ENCODE measurements at places on chromosomes 16 and 17. TPM values are rescaled to one million over a fixed set of nuclear protein-coding genes. Genes with fewer than 3 reads are reported as not detected.

- H3K27me3 ChIP-seq, result no peaks in the 10 kb centered on the region
- no peaks in the 10 kb centered on the region for H3K36me3 ChIP-seq
- no peak overlapping the region for H3K27ac ChIP-seq
- H3K4me1 ChIP-seq, result no peaks in the 10 kb centered on the region
- no peak for DNase-seq
- H3K4me3 ChIP-seq, result no peak overlapping the region
Observed at GRCh38 chr16:6204945-6205344, 1107.3 kb upstream of the EEF2KMT start.

DNA sequence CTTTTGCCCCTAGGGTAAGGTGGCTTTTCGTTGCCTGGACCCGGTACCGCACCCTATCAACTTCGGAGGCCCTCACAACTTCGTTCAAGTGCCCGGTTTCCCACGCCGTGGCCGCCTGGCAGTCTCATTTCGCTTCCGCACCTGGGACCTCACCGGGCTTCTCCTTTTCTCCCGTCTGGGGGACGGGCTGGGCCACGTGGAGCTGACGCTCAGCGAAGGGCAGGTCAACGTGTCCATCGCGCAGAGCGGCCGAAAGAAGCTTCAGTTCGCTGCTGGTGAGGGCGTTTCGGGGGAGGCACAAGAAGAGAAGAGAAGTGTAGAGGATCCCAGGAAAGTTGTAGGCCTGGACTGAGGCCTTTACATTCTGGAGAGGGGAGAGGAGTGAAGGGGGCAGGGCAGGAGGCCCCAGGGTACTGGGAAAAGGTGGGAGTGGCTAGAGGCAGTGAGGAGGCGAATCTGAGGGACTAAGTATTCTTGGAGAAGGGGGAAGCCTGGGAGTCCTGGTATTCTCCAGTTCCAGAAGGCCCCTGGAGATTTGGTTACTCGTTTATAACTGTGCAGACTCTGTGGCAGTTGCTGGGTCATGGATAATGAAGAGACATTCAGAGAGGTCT is 5.5 kb downstream of the CNTNAP1 start:
- no peak overlapping the region for H3K4me3 ChIP-seq
- peaks cover under 1% of the 10 kb centered on the region for H3K4me1 ChIP-seq
- DNase-seq, result no peak

GRCh38 chr16:53937161-53937880 is 233.4 kb downstream of the FTO start:
- no peaks in the 10 kb centered on the region for H3K36me3 ChIP-seq
- H3K27me3 ChIP-seq, result no peaks in the 10 kb centered on the region
- DNase-seq, result no peak
- H3K27ac ChIP-seq, result no peak overlapping the region
- H3K4me3 ChIP-seq, result no peak overlapping the region

Gene PRSS33
- not detected for total RNA-seq

- no peaks in the 10 kb centered on the region for H3K27me3 ChIP-seq
- no peak for DNase-seq
- H3K27ac ChIP-seq, result peak overlapping the region; percentile 69
Observed at GRCh38 chr17:17754719-17755686, 73.7 kb downstream of the RAI1 start.

DNA sequence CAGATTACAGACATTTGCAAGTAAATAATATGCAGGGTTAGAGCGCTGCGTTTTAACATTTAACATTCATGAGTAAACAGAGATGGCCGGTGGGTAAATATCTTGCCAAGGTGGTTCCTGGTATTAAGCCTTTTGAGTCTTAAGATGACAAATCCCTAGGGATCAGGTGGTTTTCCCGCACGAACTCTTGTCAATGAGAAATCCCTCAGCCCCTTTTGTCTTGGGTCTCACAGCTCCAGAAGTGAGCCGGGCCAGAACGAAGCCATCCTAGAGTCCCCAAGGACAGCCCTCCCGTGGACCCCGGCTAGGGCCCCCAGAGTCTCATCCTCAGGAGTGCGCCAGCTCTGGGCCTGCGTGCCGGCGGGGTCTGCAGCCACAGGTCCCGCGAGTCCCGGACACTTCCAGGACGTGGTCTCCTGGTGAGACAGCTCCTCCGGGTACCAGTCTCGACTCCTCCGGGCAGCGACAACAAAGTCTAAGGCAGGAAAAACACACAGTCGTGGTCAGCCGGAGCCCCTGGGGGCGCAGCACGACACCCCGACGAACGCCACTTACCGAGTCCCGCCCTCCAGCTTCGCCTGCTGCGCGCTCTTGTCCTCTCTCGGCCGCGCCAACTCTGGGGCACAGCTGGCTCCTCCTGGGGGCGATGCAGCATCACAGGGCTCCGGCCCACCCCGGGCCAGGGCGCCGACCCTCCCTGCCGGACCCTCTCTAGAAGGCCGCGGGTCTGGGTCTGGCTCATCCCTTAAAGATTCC is 13.3 kb downstream of the MIS12 start:
- no peaks in the 10 kb centered on the region for H3K36me3 ChIP-seq
- H3K4me3 ChIP-seq, result peak overlapping the region; percentile 64
- DNase-seq, result no peak
- H3K4me1 ChIP-seq, result peaks cover 7% of the 10 kb centered on the region

DNA sequence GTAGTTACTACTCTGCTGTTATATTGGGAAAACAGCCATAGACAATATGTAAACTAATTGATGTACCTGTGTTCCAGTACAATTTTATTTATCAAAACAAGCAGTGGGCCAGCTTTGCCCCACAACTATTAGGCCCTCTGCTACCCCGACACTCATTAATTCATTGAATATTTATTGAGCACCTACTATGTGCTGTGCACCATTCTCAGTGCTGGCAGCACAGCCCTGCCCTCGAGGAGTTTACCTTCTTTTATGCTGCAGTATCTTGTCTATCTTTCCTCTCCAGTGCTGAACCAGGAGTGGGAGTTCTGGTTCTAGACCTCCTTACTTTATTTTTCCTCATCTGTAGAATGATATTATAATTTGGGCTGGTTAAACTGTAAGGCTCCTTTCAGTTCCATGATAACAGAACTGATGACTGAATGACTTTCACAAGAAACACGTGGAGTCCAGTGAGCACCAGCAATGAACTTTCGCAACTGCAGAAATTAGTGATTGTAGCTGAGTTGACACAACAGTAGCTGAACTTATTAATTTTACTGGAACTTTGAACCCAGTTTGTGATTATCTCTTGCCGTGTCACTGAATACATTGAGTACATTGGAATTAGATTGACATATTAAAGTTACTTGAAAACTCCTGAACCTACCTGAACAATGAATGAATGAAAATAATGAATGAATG is 2.4 kb downstream of the GOSR2 start:
- H3K4me1 ChIP-seq, result peaks cover 51% of the 10 kb centered on the region
- DNase-seq, result no peak
- no peaks in the 10 kb centered on the region for H3K36me3 ChIP-seq
- H3K27me3 ChIP-seq, result no peaks in the 10 kb centered on the region

Gene TMEM114
- total RNA-seq, result not detected

DNA sequence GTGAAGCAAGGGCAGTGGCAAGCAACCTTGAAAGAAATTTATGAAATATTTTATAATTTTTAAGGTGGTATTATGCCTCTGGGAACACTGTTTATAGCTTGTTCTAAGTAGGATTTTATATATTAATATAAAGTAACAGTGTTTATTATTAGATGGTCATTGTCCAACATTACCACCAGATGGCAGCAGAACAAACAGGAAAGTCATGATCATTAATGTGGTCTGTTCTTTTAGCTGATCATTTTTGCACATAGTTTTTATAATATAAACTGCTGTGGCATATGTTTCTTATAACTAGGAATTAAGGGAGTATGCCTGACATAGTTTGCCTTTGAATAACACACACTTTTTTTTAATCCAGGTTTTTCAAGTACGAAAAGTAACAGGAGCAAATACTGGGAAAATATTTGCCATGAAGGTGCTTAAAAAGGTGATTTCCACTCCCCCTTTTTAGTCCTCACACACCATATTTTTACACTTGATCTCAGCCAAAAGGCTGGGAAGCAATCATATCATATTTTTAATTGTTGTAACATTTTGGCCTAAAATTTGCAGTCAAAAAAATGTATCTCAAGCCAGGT is 21.4 kb downstream of the RPS6KB1 start:
- H3K4me3 ChIP-seq, result no peak overlapping the region
- peaks cover 6% of the 10 kb centered on the region for H3K4me1 ChIP-seq
- no peak overlapping the region for H3K27ac ChIP-seq
- no peak for DNase-seq
- H3K36me3 ChIP-seq, result no peaks in the 10 kb centered on the region

- H3K27me3 ChIP-seq, result no peaks in the 10 kb centered on the region
- H3K4me1 ChIP-seq, result no peaks in the 10 kb centered on the region
- no peaks in the 10 kb centered on the region for H3K36me3 ChIP-seq
- no peak overlapping the region for H3K4me3 ChIP-seq
- H3K27ac ChIP-seq, result no peak overlapping the region
Observed at GRCh38 chr16:23987443-23987842, 151.7 kb downstream of the PRKCB start.

- no peak overlapping the region for H3K27ac ChIP-seq
- H3K4me1 ChIP-seq, result no peaks in the 10 kb centered on the region
- H3K27me3 ChIP-seq, result peaks cover 11% of the 10 kb centered on the region
- no peaks in the 10 kb centered on the region for H3K36me3 ChIP-seq
- DNase-seq, result no peak
- H3K4me3 ChIP-seq, result no peak overlapping the region
Observed at GRCh38 chr17:2723997-2724783, 12.6 kb upstream of the CLUH start.

DNA sequence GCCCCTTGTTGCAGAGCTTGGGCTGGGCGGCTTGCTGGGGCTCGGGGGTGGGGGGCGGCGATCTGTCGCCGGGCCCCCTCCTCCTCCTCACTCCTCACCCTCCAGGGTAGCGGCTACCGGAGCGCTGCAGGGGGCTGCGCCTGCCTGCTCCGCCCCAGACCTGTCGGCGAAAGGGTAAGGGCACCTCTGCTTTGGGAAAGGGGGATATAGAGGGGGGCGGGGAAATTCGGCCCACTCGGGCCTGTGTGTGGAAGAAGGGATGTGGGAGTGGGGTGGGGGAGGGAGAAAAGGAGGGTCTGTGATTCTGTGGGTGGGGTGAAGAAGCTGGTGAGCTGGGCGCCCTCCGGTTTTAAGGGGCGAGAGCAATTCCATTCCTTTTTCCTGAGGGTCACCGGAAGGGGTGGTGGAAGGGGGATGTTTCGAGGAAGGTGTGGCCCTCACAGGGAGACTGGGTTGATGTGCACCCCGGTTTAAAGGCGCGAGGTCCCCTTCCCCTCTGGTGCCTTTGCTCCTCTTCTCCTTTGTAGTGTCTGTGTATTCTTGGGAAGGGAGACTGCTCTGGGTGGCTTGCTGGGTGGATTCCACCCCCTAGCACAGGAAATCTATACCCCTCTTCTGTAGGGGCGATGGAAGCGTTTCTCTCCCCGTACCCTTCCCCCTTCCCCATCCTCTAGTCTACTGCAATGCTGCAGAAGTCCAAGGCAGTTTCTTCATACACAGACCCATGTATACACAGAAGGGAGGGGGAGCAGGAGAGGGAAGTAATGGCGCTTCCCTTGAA is 878 bp downstream of the TAOK1 start:
- H3K27ac ChIP-seq, result peak overlapping the region; percentile 92
- peaks cover 31% of the 10 kb centered on the region for H3K4me1 ChIP-seq

Gene NLGN2
- 34.8 TPM for total RNA-seq

- H3K4me1 ChIP-seq, result no peaks in the 10 kb centered on the region
- H3K4me3 ChIP-seq, result no peak overlapping the region
- no peak for DNase-seq
- H3K36me3 ChIP-seq, result no peaks in the 10 kb centered on the region
Observed at GRCh38 chr17:5541610-5542202, 42.6 kb downstream of the NLRP1 start.

DNA sequence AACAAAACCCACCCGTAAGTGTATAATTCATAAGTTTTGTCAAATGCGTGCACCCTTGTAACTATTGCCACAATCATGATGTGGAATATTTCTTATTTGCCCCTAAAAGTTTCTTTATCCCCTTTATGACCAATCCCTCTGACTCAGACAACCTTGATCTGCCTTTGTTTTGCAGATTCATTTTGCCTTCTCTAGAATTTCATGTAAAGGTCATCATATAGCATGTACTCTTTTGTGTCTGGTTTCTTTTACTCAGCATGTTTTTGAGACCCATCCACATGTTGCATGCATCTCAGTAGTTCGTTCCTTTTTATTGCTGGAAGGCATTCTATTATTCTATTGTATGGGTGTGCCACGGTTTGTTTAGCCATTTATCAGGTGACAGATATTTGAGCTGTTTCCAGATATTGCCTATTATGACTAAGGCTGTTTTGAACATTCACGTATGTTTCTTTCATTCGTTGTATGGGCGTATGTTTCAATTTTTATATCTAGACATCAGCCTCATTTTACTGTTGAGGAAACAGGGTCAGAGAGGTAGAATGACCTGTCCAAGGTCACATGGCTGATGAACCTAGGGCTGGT is 192.4 kb downstream of the RAB11FIP4 start:
- H3K36me3 ChIP-seq, result no peaks in the 10 kb centered on the region
- H3K27ac ChIP-seq, result no peak overlapping the region
- H3K4me3 ChIP-seq, result no peak overlapping the region
- DNase-seq, result no peak
- no peaks in the 10 kb centered on the region for H3K27me3 ChIP-seq

GRCh38 chr17:1755252-1755826 is 6.5 kb upstream of the SERPINF1 start:
- H3K27me3 ChIP-seq, result no peaks in the 10 kb centered on the region
- H3K36me3 ChIP-seq, result no peaks in the 10 kb centered on the region
- H3K4me3 ChIP-seq, result no peak overlapping the region
- H3K27ac ChIP-seq, result no peak overlapping the region

Gene PTX4
- total RNA-seq, result not detected

Gene LPO
- total RNA-seq, result 0.06 TPM

Gene IGSF6
- total RNA-seq, result 35.6 TPM

Gene KRTAP2-3
- not detected for total RNA-seq

DNA sequence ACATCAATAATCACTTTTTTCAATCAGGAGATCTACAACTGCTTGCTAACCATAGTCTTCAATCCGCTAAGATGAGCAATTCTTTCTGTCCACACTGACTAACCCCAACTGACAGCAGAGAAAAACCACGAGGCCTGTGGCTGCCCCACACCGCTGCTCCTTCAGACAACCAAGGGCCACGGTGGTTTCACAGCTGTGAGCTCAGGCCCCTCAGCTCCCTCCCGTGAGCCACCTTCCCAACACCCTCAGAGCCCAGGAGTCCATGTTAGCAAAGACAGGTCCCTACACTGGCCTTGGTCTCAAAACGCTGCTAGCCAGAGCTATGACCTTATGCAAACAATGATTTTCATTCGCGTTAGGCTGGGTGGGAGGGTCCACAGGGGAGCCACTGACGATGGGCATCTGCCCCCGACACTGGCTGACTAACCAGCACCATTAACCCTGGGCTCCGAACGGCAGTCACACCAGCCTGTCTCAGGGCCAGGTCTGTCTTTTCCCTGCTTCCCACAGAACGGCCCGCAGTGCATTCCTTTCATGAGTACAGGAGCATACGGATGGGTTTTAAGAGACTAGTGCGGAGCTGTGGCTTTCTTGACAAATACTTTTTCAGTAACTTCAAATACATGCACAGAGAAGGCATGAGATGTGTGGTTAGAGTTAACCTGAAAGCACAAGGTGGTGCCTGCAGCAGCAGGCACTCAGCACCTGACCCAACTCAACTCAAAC is 67.3 kb downstream of the ANKRD11 start:
- peak overlapping the region; percentile 60 for H3K27ac ChIP-seq
- peaks cover 57% of the 10 kb centered on the region for H3K4me1 ChIP-seq
- H3K27me3 ChIP-seq, result no peaks in the 10 kb centered on the region
- H3K4me3 ChIP-seq, result no peak overlapping the region

- no peak for DNase-seq
- H3K27me3 ChIP-seq, result no peaks in the 10 kb centered on the region
- H3K4me3 ChIP-seq, result no peak overlapping the region
- no peaks in the 10 kb centered on the region for H3K36me3 ChIP-seq
Observed at GRCh38 chr16:9300252-9300651, 208.8 kb downstream of the HAPSTR1 start.
